ENCODE measurements at places on chromosomes 6 and 20.

- DNase-seq, result no peak
Measured at GRCh38 chr6:151260205-151260604, 20.4 kb downstream of the AKAP12 start.

DNA sequence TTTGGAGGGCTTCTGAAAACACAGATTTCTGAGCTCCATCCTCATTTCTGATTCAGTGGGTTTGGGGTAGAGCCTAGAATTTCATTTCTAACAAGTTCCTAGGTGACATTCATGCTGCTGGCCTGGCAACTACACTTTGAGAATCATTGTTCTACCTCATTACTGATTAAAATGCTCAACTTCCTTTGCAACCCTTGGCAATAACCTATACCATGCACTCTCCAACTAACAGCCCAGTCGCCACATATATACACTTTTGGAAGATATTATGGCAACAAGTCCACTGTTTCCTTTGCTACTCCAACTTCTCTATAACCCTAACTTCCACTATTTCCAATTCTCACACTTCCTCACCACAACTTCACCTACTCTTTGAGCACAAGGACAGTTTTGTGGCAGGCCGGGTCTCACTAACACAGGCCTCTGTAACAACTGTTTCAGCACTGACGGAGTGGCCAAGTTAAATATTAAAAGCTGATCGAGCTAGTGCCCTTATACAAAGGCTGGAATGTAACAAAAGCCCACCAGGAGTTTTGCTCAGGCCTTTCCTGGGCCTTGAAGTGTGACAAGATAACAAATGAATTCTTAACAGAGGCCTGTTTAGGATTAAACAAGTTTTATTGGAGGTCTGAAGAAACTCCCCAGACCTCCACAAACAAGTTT is 32.1 kb upstream of the RAB23 start:
- DNase-seq, result no peak

GRCh38 chr20:2144850-2145249 is 43.2 kb downstream of the STK35 start:
- no peak for DNase-seq

DNA sequence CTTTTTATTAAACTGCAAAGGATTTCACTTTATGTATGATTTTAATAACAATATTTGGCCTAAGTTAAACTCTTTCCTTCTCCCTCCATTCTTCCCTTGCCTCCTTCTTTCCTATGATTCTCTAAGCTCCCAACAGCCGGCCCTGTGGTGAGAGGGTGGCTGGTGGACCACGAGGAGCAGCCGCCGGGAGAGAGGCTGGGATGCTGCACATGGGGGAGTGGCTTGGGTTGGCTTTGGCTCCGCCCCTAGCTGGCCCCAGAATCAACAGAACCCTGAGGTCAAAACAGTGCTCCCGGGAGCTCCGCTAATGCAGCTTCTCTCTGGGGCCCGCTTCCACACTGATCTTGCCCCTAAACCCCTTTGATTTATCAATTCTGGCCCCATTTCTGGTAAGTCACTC is 389.8 kb upstream of the AGPAT4 start:
- DNase-seq, result no peak

GRCh38 chr6:36599791-36600209 is 5.6 kb downstream of the SRSF3 start:
- peak; percentile 73 for DNase-seq

- no peak for DNase-seq
Measured at GRCh38 chr6:28839443-28840120, 84.2 kb downstream of the TRIM27 start.

DNA sequence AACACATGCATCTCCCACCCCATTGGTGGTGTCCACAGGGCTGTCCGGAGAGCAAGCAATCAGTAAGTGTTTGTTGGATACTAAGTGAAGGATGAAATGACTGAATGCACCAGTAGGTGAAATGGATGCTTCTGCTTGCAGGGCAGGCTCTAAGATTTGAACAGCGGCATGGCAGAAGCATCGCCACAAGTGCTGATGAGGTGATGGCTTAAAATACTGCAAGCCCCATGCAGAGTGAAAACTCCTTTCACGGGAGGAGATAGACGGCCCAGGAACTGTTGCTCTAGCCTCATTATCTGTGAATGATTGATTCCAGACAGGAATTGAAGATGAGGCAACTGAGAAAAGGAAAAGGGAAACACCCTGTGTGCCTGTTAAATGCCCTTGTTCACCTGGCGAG is 158.9 kb downstream of the LY86 start:
- no peak for DNase-seq

DNA sequence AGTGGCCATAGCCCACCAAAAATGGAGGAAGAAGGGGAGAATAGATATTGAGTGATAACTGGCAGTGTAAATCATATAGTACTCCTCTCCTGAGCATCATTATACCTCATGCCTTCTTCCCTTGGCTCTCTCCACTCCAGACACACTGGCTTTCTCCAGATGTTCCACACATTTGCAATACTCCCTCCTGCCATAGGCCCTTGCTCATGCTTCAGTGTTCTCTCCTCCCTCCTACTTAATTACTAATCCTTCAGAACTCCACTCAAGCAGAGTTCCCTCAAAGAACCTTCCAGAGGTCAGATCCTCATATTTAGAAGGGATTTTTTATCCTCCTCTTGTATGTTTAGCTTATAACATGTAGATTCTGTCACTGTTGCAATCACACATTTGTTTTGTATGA is 279.5 kb upstream of the SUPT3H start:
- no peak for DNase-seq

GRCh38 chr20:2213401-2213800 is 82.4 kb upstream of the TGM3 start:
- DNase-seq, result no peak

DNA sequence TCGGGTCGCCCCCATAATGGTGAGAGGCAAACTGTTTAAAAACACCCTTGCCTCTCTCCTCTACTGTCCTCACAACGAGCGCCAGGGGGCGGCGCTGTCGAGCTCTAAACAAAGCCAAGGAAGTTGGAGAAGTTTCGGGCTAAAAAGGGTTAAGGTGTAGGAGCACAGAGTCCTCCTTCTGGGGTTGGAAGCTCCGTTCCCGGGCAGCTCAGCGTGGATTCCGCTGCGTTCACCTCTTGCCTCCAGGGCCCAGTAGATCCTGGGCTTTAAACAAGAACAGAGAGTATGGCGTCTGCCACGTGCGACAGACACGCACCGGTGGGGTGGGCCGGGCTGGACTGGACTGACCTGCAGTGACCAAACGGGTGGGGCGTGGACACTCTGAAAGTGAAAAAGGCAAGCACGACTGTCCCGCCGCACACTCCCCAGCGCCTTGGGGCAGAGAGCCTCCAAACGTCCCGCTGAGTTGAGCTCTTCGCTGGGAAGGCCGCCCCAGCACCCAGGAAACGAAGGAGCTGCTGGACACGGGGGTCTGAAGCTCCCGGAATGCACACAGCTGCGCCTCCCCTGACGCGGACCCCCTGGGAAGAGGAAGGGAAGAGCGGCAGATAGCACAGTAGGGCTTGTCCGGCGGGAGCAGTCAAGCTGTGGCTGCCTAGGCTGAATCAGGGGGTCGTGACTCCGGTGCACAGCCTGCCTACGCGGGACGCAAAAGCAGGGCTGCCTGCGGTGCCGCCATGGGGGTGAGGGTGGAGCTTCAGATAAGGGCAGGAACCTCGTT is 1.6 kb upstream of the THBD start:
- DNase-seq, result no peak

DNA sequence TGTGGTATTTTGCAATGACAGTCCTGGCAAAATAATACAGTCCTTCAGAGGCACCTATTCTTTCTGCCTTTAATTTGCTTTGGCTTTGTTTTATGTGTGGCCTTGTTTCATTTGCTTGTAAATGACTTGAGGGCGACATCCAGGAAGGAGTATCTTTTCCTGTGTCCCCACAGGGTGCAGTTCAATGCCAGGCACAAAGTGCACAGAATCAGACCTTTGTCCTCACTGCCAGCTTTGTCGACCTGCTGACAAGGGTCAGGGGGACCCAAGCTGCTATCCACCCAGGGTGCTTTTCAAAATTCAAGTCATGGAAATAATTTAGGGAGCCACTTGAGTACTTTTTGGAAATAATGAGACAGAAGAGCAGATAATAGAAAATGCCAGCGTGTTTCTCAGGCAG is 37.0 kb upstream of the CDKN1A start:
- no peak for DNase-seq

DNA sequence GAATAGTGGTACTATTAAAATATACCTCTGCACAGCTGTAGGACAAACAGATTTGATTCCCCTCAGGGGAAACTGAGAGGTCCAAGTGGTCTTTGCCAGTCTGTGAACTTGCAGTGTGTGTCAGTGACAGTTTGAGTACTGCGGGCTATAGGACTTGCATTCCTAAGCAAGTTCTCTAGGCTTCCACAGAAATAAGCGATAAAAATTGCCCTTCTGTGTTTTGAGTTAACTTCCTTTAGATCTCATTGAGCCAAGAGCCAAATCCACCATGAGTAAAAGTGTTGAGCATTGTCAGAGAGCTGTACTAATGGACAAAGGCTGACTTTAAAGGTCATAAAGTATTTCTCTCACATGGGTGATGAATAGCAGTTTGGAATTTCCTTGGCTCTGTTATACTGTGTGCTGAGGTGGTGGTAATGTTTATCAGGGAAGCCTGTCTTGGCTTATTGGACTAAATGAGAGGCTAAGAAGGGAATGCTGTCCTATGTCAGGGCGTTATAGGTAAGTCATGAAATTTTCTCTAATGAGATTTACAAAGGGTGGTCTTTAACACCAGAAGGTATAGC is 122.6 kb upstream of the MAP3K7 start:
- no peak for DNase-seq

DNA sequence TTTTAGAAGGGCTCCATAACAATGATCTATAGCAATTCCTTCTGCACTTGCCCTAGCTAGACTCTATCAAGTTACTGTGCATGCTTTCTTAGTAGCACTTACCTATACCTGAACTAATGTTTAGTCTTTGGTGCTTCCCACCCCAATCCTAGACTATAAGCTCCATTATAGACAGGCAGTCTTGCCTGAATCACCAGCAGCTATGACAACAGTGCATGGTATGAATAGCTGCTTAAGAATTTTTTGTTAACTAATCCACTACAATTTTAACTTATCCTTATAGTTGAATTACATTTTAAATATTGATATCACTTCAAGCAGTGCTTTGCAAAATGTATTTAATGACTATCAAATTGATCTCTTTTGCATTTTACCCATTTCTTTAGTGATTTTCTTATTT is 164.3 kb downstream of the RPS12 start:
- no peak for DNase-seq

- peak; percentile 53 for DNase-seq
Measured at GRCh38 chr20:36604952-36605398, 604 bp upstream of the RAB5IF start.

DNA sequence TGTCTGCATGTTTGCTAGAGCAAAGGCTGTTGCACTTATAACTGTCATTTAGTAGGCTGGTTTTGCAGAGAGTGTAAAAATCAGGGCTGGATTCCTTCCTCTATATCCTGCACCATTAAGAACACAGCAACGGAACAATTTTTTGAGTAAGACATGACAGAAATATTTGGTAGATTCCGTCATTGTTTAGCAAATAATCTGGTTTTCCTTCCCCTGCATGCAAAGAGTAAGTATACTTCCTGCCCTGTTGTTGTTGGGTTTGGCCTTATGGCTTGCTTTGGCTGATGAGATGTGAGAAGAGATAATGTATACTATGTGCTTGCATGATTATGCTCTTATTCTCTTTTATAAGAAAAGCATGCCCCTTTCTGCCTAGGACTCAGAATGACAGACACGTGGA is 23.8 kb downstream of the MANEA start:
- DNase-seq, result no peak

GRCh38 chr20:20009784-20010253 is 7.3 kb upstream of the NAA20 start:
- DNase-seq, result no peak

DNA sequence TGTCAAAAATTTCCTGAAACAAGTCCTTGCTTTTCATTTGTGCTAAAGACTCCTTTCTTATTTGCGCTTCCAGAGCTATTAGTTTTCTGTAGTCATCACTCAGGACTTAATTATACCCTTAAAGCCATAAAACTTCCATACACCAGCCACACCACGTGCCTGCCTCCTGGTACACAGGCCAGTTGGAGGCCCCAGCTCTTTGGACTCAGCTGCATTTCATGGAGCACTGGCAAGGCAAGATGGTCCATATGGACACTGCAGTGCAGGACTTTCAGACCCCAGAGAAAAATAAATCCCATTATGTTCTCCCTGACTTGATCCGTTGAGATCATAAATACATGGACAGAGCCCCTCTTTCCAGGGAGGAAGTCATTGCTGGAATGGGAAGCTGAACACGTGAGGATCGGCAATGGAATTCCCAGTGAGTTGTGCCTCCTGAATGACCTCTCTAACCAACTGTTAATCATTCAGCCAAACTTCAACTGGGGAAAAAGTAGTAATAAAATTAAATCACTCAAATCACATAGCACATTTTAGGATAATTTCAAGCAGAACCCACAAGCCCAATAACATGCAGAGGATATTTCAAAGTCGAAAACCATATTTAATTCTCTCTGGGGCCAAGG is 173.1 kb downstream of the HACE1 start:
- DNase-seq, result no peak

DNA sequence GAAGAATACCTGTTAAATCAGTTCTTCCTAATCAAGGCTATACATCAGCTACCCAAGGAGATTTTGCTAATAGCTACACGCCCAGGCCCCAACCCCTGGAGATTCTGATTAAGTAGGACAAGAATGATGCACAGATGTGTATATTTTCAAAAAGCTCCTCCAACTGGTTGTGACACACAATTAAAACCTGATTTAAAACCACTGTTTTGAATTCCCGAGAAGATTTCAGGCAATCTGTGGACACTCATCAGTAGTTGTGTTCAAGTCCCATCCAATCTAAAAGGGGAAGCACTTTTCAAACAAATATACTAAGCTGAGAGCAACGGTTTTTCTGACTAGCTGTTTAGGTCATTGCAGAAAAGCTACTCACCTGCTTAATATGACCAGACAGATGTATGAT is 118.9 kb upstream of the NHSL1 start:
- DNase-seq, result no peak

DNA sequence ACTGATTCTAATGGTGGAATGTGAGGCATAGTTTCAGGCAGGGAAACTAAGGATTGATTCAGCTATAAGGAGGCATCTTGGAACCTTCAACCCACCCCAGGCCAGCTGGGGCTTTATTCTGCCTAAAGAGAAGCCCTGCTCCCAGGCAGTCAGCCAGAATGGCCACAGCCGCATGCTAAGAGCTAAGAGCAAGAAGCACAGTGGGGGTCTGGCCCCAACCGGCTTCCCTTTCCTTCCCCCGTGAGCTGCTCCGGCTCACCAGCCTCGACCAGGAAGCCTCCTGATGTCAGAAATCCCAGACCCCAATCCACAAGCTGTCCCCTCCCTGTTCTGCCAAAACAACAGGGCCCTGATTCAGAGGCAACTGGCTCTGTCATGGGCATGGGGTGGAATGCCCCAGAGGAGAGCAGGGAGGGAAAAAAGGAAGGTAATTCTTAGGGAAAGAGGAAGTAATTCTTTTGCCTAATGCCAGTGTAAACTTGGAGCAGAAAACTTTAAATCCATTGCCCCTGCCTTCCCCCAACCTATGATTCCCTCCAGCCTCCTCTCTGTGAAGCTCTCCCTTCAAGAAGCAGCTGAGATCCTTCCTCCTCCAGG is 6.9 kb downstream of the GRM4 start:
- no peak for DNase-seq

Data from stimulated activated CD4-positive, alpha-beta T cell treated with anti-CD3 and anti-CD28 coated beads, Interleukin-4, amount 100 ng/mL, for 24 hours (primary cell).